GM10248 (cell line): ENCODE measurements at places on chromosomes 7 and 10.
A peak's percentile ranks its signal among the peaks of the same experiment; 100 is the strongest.

- DNase-seq, result no peak
Measured at GRCh38 chr7:141354251-141354650, 197.0 kb upstream of the AGK start.

GRCh38 chr7:12625836-12626235 is 55.3 kb downstream of the SCIN start:
- DNase-seq, result no peak

- DNase-seq, result no peak
Measured at GRCh38 chr7:2959103-2959680, 84.5 kb downstream of the CARD11 start.

- DNase-seq, result peak; percentile 32
Measured at GRCh38 chr10:31836569-31837406, 91.8 kb downstream of the ARHGAP12 start.

- no peak for DNase-seq
Measured at GRCh38 chr10:3421537-3422257, 249.1 kb upstream of the PITRM1 start.

- no peak for DNase-seq
Measured at GRCh38 chr10:11120711-11121110, 103.0 kb downstream of the CELF2 start.

- no peak for DNase-seq
Measured at GRCh38 chr10:68111584-68111983, 2.3 kb downstream of the MYPN start.

GRCh38 chr7:92797284-92797683 is 39.1 kb downstream of the CDK6 start:
- no peak for DNase-seq

DNA sequence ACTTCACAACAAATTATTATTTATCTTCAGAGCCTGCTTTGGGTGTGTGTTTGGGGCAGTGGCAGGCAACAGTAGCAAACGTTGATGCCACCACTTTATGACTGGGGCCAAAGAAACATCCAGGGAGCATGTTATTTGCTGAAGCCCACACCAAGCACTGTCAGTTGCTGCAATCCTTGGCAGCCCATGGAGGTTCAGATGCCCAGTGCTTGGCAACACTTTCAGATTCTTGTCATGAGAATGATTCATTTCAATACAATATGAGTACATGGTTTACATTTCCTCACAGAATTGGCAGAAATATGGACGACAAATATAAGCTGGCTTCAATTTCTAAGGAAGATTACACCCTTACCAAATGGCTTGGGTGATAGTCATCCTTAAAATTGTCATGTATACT is 46.5 kb upstream of the GLI3 start:
- no peak for DNase-seq

DNA sequence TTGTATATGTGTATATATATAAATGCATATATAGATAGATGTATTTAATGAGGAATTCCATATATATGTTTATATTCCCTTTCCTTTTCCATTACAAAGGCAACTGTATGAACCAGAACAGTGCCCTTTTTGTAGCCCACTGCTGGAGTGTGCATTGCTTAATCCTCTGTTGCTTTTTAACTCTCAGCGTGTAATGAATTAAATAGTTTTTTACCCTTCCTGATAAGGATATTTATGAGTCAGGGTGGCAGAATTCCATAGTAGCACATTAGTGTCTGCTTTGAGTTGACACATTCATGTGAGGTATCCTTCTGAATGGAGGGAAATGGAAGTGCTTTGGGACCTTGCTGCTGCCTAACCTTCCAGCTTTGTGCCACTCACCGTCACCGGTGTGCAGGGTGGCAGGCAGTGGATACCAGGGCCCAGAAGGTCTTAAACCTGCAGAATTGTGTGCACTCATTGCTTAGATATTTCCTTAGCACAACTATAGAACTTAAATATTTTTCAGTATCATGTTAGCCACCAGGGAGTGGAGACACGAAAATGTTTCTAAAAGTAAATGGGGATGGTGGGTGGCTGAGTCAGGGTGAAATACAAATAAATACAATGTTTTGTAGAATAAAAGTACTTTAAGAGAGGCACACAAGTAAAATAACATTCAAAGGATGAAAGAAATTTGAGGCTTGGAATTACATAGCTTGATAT is 117.9 kb downstream of the SND1 start:
- DNase-seq, result no peak

- no peak for DNase-seq
Measured at GRCh38 chr7:22572292-22572691, 72.3 kb upstream of the STEAP1B start.

DNA sequence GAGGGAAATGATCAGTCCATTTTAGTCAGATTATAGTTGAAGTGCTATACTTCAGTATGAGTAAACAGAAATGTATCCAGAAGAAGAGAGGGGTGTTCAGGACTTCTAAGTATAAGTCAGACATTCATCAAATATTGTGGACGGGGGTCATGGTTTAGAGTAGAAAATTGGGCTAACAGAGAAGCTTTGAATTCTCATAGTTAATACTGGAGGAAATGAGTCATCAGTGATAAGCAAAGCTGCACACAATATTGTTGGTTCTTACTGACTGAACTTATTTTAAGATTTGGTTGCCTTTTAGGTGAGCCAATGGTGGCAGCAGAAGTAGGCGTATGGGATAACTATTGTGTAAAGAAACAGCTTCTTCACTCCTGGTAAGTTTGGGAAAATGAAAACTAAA is 1.7 kb upstream of the SUMF2 start:
- no peak for DNase-seq

DNA sequence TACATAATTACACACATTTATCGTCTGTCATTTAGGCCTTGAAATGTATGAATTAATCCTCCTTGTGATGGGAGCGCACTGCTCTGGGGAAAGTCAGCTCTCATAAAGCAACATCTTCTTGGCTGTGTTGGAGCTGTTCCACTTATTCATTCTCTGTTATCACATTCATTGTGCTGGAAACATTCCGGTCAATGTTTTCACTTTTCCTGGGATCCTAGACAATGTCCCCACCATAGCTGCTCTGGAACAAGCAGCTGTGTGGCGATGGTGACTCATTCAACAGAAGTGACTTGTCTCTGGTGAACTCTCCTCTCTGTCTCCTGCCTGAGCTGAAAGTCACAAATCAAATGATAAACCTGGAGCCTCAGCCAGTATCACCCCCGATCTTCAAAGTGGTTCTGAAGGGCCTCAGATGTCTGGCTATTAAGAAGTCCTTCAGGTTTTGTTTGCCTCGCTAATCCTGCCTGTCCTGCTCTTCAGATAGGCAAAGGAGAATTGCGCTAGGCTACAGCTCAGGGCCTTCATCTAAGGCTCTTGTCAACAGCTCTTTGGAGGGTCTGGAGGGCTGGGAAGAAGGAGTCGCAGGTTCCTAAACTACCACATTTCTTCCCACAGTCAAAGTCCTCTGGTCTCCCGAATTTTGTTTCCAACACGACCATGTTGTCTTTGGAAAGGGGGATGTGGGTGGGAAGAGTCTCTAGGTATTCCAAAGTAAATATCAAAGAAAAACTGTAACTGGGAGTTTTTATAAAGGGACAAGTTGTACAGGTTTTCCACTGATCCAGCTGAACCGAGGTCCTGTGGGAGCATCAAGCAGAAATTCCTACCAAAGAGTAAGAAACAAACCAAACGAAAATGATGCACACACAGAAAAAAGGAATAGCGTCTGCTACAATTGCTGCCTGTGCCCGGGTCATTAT is 29.3 kb downstream of the KLF6 start:
- no peak for DNase-seq

DNA sequence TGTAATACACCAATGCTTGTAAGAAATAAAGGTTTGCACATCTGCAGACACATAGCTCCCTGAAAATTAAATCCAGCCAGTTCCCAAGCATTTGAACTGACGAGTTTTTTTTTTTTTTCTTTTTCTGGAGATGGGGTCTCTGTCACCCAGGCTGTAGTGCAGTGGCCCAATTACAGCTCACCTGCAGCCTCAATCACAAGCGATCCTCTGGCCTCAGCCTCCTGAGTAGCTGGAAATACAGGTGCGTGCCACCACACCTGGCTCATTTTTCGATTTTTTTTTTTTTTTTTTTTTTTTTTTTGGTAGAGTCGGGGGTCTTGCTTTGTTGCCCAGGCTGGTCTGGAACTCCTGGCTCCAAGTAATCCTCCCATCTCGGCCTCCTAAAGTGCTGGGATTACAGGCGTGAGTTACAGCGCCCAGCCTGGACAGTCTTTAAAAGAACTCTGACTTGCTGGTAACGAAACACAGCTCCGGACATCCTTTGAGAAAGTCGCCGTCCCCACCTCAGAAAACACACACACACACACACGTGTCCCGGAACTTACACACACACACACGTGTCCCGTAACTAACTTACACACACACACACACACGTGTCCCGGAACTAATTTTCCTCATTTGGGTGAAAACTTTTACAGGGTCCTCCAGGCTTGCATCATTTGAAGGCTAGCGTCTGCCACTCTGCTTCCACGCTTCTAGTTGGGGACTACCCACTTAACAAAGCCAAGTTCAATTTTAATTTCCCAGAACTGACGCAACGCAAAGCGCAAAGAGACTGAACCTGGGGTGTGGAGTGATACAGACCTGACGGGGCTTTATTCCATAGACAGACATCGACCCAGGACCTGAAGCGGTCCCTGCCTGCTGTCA is 18.6 kb downstream of the OCM2 start:
- peak; percentile 44 for DNase-seq

GRCh38 chr7:130669085-130669700 is 645 bp upstream of the COPG2 start:
- DNase-seq, result no peak

DNA sequence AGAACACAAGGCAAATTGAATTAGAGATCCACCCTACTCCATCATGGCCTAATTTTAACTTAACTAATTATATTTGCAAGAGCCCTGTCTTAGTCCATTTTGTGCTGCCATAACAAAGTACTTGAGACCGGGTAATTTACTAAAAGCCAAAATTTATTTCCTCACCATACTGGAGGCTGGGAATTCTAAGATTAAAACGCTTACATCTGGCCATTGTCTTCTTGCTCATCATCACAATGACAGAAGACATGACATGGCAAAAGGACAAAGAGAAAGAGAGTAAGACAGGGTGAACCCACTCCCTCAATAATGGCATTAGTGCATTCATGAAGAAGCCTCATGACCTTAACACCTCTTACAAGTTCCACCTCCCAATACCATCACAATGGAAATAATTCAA is 1068.6 kb downstream of the DNAJB9 start:
- no peak for DNase-seq

DNA sequence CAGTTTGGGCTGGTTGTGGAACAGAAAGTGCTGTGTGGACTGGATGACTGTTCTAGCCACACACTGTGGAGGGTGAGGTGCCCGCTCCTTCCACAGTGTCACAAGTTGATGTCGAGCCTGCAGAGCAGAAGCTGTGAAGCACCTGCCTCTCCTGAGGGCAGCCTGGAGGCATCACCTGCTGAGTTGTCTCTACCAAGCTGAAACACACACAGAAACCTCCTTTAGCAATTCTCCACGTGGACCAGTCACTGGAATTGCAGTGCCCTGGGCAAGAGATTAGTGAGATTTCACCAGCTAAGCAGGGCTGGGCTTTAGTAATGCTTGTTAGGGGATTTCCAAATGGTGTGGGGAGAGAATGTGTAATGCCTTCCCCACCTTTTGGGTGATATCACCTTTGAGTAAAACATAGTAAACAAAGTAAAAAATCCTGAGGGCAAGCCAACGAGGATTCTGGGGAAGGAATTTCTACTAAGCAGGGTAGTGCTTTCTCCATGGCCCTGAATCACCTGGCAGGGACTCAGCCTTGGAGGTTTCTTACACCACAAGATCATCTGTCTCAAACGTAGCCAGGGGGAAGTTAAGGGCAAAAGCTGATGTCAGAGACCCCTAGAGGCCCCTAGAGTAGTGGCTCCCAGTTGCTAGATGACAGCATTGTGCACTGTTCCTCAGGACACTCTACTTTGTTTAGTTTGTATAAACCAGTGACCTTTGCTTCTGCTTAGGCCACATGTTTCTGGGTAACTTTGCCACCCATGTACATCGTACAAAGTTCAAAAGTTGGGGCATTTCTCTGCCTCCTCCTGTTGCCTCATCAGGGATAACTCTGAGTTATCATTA is 233.1 kb upstream of the IGFBP3 start:
- no peak for DNase-seq

DNA sequence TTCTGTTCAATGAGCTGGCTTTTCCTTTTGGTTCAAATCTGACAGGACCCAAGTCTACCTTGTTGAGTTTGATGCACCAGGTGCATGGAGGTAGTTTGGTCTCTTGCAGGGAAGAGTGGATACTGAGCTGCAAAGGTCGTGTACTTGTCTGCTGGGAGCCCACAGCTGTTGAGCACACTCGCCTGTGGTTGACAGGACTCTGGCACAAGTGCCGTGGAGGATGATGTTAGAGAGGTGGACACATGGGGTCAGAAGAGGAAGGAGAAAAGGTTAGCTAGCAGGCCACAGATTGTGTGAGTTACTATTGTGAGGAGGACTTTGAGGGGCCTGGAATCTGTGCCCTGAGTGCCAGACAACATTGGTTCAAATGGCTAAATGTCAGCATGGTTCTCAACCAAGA is 197.3 kb downstream of the CREB5 start:
- DNase-seq, result no peak

DNA sequence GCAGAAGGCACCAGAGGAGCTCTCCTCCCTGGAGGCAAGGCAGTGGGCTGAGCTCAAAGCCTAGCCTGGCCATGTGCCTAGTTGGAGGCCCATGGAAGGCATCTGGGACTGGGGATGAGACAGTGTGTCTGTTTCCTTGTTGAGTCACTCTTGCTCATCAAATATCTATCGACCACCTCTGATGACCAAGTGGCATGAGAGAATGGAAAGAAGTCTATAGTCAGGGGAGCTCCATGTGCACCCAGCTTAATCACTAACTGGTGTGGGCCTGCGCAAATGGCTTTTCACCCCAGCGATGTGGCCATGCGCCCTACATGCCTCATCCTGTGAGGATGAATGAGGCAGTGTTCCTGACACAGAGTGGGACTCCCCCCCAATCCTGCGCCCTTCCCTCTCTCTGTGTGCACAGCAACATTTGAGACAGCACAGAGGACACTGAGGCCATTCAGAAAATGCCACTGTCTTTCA is 229.9 kb downstream of the RPS24 start:
- DNase-seq, result no peak

DNA sequence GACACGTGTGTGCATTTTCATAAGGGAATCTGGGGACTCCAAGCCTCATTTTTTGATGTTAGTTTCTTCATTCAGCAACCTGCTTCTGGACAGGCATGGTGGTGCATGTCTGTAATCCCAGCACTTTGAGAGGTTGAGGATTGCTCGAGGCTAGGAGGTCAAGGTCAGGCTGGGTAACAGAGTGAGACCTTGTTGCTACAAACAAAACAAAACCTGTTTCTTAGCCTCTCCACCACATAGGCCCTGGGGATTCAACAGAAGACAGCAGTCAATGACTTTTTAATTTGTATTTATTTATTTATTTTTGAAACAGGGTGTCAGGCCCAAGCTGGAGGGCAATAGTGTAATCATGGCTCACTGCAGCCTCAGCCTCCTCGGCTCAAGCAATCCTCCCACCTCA is 6.9 kb upstream of the CYTH3 start:
- DNase-seq, result no peak

DNA sequence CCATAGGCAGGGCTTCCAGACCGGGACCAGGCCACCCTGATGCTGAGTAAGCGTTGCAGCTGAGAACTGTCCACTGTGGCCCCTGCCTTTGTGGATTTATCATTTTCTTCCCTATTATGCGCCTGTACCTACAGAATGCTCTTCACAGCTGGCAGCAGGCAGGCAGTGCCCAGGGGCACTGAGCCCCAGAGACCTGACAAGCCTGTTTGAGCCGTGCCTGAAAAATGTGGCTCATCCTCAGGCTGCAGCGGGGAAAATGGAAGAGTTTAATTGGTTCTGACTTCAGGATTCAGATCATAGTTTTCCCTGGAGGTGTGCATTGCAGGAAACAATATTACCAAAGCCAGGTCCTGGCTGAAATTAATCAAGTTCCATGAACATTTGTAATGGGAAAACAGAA is 200.2 kb downstream of the ZNF438 start:
- no peak for DNase-seq
